Common myeloid progenitor, CD34-positive (primary cell): ENCODE measurements at places on chromosomes 7 and 10.

DNA sequence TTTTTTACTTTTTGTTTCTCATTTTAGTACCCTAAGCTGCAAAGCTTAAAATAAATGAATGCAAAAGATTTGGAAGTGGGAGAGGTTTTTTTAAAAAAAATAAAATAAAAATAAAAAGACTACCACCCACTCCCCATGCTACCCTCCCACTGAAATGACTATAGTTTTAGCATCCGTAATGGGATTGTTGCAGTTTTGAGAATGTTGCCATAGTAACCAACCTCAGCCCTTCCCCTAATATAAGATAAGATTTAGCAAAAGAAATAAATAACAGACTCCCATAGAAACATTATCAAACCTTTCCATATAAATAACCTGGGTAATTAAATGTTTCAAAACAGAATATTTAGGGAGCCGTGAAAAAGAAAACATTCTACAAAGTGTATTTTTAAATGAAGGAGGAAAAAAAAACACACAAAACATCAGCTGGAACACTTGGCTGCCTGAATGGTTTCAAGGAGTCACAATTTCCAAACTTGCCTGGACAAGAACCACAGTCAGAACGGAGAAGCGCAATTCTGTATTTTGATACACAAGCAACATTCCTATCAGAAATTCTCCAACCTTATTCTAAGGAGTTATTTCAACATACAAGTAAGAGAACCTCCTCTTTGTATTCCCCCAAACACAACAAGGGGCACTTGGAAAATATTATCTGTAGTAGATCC is 57.4 kb downstream of the DGKI start:
- no peaks in the 10 kb centered on the region for H3K27me3 ChIP-seq
- DNase-seq, result no peak
- no peak overlapping the region for H3K4me3 ChIP-seq

DNA sequence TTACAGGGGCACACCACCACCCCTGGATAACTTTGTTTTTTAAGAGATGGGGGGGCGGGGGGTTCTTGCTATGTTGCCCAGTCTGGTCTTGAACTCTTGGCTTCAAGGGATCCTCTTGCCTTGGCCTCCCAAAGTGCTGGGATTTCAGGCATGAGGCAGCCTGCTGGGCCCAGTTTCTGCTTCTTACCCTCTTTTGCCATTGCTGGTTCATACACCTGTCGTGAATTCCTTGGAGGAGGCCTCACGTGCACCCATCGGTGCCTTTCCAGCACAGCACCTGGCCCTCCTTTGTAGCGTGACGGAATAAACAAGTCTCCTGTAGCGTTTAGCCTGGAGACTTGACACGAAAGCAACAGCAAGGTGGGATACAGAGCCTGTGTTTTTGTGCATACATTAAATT is 75.5 kb downstream of the CARD11 start:
- DNase-seq, result no peak
- H3K27ac ChIP-seq, result no peak overlapping the region
- no peaks in the 10 kb centered on the region for H3K27me3 ChIP-seq
- no peak overlapping the region for H3K4me3 ChIP-seq
- no peaks in the 10 kb centered on the region for H3K36me3 ChIP-seq

GRCh38 chr10:119253433-119254174 is 46.2 kb downstream of the GRK5 start:
- peaks cover 5% of the 10 kb centered on the region for H3K4me1 ChIP-seq
- H3K4me3 ChIP-seq, result no peak overlapping the region
- no peak overlapping the region for H3K27ac ChIP-seq
- H3K27me3 ChIP-seq, result no peaks in the 10 kb centered on the region
- no peaks in the 10 kb centered on the region for H3K36me3 ChIP-seq

DNA sequence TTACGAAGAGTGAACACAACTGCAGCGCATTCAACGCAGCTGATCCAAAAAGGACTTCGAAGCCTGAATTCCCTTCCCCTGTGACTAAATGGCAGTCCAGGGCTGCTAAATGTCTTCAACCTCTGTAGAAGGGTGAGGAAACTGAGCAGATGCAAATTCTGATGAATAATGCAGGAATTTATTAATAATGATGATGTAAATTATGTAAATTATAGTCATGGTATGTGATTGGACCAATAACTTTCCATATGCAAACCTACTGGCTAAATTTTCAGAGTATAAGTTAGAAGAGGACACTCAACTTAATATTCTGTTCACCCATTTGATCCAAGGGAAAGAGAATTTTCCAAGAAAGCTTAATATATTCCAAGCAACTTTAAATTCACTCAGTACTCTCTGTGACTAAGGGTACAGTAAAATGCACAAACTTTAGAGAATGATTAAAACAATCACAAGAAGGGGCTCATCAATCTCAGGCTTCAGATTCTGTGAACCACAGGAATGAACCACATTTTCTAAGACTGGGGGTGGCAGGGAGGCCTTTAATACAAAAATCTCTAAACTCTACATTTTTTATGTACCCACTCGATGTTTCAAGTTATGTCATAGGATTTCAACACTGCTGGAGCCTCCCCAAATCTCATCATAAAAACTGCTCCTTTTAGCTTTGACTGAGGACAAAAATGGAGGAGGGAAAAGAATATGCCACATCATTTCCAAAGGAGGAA is 3.5 kb downstream of the FGFR2 start:
- no peak overlapping the region for H3K27ac ChIP-seq
- H3K4me3 ChIP-seq, result no peak overlapping the region
- no peaks in the 10 kb centered on the region for H3K36me3 ChIP-seq
- peaks cover 8% of the 10 kb centered on the region for H3K4me1 ChIP-seq

DNA sequence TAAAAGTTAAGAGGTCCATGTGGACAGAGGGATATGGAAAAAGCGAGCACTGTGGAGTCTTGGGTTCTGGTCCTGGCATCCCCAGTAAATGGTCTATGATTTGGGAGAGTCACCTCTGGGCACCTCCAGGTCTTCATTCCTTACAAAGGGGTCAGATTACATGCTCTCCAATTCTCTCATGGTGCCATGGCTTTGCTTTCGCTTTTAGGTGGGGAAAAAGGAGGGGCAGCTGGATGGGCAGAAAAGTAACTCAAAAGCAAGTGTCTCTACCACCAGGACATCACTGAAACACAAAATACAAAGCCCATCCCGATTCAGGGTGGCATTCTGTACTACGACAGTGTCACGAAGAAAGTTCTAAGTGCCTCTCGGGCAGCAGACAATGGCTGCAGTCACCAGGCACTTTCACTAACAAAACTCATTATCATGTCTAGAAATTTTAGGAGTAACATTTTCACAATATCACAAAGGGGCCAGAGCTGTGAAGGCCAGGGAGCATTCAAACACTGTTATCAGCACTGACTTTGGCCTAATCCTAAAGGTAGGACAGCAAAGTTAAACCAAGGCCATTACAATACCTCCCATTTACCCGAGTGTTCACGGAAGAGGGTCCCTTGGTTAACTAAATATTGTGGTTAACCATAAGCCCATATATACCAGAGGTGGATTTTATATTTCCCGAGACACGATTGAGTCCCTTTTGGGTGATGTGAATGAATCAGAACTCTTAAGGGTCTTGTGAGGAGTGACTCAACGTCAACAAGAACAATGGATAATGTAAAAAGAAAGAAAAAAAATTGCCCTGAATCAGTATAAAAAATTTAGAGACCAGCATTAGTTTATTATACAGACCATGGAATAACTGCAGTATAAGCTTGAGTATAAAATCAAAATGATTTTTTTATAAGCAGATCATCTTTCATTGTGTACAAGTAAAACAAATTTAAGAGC is 2.5 kb downstream of the PSAP start:
- H3K4me3 ChIP-seq, result no peak overlapping the region
- no peak for DNase-seq
- H3K27ac ChIP-seq, result no peak overlapping the region

DNA sequence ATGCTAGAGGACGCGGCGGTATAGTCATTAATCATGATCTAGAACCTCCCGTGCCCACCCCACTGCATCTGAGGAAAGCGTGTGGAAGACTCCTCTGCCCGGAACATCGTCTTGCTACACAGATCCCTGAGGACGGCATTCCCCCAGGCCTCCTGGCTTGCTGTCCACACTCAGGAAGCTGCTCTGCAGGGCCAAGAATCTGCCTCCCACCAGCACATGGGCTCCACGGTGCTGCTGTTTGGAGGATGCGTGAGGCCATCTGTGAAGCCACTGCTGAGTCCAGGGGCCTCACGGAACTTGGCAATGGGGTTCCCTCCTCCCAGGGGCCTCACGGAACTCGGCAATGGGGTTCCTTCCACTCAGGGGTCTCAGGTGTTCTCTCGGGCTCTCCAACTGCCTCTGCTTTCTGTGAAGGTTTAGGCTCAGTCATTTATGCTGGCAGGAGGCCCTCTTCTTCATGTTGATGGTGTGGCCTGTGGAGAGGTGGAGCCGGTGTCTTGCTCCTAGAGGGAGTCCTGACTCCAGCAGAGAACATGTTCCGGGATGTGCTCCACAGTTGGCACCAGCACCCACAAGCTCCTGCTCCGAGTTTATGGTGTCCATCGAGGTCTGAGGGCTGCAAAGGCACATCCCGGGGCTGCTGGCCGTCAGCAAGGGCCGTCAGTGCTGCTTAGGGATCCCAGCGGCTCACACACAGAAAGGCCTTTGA is 273.3 kb downstream of the DNAJB6 start:
- no peaks in the 10 kb centered on the region for H3K4me1 ChIP-seq
- no peak overlapping the region for H3K4me3 ChIP-seq
- H3K27ac ChIP-seq, result no peak overlapping the region
- no peaks in the 10 kb centered on the region for H3K36me3 ChIP-seq

DNA sequence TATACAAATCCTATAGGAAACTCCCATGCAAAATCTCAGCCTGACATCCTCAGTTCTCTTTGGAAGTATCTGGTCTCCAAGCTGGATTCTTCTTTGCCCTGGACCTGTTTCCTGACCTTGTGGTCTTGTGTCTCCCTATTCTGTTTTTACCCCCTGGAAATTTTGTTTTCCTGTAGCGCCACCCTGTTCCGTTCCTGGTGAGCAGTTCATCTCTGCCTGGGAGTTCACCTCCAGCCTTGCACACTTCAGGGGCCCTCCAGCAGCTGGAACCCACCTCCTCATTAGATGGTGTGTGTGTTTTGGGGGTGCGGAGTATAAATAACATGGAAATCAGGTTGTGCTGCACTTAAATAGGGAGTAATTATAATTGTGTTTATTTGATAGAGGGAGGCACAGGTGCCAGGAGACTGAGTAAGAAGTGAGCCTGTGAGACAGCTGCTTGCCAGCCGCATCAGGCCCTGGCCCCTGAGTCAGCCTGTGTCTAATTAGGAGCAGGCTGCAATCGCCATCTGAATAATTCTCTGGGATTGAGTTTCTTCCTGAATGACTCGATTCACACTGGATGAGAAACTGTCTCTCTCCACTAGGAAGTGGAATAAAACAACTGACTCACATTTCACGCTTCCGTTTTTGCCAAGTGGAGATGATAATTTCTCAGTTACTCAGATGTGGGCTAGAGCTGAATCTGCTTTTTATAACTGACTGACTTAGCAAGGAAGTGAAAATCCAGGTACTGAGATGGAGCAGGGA is 69.4 kb upstream of the HECTD2 start:
- no peaks in the 10 kb centered on the region for H3K27me3 ChIP-seq
- DNase-seq, result no peak
- H3K4me3 ChIP-seq, result no peak overlapping the region

- no peaks in the 10 kb centered on the region for H3K27me3 ChIP-seq
Observed at GRCh38 chr10:72561745-72562166, 64.1 kb downstream of the MICU1 start.

DNA sequence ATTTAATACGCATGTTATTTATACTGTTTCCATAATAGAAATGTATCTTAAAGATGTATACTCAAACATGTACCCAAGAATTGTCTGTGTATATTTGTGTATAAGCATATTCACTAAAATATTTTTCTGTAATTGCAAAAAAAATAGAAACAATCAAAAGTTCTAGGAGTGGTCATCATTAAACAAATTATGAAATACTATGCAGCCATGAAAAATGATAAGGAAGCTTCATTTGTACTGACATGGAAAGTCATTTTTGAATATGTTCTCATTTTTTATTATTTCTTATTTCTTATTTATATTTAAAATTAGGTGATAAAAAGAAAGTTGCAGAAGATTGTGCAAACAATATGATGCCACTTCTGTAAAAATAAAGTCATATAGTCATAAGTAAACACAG is 400.0 kb upstream of the AUTS2 start:
- H3K4me1 ChIP-seq, result no peaks in the 10 kb centered on the region
- no peak overlapping the region for H3K27ac ChIP-seq
- no peaks in the 10 kb centered on the region for H3K36me3 ChIP-seq
- no peaks in the 10 kb centered on the region for H3K27me3 ChIP-seq

- no peak for DNase-seq
- H3K4me1 ChIP-seq, result no peaks in the 10 kb centered on the region
- H3K27ac ChIP-seq, result no peak overlapping the region
- H3K36me3 ChIP-seq, result peaks cover 57% of the 10 kb centered on the region
Observed at GRCh38 chr7:66142996-66143395, 28.3 kb downstream of the CRCP start.

DNA sequence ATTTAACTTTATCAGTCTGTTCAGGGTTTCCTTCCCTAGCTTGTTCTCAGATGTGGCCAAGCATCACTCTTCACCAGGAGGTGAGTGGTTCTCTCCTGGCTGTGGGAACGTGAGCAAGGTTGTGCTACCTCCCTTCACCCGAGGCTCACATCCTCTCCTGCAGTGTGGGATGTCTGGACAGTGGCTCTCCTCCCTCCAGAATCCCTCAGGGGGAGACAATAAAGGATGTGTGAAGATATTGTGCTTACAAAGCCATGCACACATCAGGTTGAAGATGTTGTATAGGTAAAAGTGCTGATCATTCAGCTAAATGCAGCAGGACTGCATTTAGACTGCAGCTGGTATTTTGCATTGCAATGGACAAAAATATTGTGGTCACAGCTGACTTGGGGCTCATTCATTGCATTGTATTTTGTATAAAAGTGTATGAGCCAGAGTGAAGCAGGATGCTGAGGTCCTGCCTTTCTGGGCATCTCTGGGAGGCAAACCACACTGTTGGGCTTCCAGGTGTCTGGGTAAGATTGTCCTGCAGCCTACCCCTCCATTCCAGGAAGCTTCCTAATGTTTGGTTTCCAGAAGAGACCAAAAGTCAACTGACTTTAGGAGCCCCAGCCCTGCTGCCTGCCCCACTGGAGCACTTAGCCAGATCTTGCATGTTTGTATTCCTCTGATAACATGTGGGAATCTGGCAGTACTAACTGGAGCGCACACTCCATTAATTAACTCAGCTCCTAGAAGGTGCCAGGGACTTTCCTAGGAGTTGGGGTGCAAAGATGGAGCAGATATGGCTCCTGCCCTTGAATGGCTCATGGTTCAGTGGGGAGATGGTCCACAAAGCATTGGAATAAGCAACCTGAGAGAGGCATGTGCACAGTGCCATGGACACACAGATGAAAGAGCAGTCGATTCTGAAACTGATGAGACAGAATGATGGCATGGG is 292.5 kb upstream of the ZNF32 start:
- no peak for DNase-seq
- no peak overlapping the region for H3K4me3 ChIP-seq
- no peaks in the 10 kb centered on the region for H3K36me3 ChIP-seq
- peaks cover 2% of the 10 kb centered on the region for H3K27me3 ChIP-seq
- H3K27ac ChIP-seq, result no peak overlapping the region

GRCh38 chr7:140060788-140061606 is 1.8 kb downstream of the PARP12 start:
- DNase-seq, result peak; percentile 44
- H3K36me3 ChIP-seq, result peaks cover 7% of the 10 kb centered on the region
- no peak overlapping the region for H3K27ac ChIP-seq
- no peak overlapping the region for H3K4me3 ChIP-seq

- no peak for DNase-seq
- no peaks in the 10 kb centered on the region for H3K4me1 ChIP-seq
- H3K27me3 ChIP-seq, result no peaks in the 10 kb centered on the region
- no peak overlapping the region for H3K27ac ChIP-seq
- H3K4me3 ChIP-seq, result no peak overlapping the region
Observed at GRCh38 chr7:79979437-79979836, 155.2 kb upstream of the GNAI1 start.
